ENCODE measurements at places on chromosomes 2 and 18.

DNA sequence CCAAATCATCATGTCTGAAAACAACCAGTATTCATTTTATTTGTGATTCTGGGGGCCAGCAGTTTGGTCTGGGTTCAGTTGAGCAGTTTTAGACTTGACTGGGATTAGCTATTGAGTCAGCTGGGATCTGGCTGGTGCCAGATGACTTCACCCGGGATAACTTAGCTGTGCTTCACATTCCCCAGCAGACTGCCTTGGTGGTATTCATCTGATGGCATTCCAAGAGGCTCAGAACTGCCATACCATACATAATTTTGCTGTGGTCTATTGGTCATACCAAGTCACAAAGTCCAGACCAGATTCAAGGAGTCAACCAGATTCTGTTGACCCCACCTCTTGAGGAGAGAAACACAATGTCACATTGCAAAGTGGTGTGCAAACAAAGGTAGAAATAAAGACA, 7.8 kb upstream of the FSHR start:
- DNase-seq: no peak

- DNase-seq: no peak
These were observed 65.5 kb upstream of the HK2 start for GRCh38 chr2:74768401-74768914.

DNA sequence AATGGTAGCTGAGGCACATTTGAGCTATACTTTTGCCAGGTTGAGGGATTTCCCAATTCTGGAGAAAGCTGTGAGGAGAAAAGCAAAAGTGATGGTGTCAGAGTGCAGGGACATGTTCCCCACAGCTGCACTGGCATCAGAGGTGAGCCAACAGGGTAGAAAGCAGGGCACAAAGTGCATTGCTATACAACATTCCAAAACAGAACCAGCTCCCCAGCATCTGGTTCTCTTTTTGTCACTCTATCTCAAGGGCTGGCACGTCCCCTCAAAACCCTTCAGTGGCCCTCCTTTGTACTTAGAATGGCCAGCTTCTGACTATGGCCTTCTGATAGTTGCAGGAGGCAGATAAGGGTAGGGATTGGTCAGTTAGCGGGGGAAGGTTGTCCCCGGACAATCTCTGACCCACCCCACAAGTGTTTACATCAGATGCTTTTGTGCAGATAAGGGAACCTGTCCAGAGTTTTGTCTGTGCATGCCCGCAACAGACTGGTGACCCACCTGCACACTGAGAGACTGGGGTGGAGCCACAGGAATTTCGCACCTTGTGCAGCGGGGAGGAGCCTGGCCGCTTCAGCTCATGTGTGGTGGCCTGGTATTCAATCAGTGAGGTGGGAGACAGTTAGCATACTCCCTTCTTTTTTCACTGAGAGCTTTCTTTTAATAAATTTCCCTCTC, 31.0 kb upstream of the TMEM17 start:
- no peak for DNase-seq

DNA sequence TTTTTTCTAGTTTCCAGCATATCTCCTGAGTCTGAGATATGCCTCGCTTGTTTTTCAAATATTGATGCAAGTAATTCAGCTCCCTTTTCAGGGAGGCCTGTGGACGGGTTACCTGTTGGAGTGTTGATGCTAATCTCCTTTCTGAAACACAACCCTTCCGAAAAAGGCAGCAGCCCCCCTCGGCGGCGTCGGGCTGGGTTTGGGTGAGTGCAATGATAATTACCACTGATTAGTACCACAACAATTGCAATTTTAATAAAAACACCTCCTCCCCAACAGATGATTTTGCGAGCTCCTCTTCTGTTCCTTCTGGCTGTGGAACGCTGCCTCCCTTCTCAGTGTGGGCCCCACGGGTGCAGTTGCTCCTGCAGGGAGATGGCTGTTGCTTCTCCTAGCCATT, 66.3 kb downstream of the PTGR3 start:
- no peak for DNase-seq

DNA sequence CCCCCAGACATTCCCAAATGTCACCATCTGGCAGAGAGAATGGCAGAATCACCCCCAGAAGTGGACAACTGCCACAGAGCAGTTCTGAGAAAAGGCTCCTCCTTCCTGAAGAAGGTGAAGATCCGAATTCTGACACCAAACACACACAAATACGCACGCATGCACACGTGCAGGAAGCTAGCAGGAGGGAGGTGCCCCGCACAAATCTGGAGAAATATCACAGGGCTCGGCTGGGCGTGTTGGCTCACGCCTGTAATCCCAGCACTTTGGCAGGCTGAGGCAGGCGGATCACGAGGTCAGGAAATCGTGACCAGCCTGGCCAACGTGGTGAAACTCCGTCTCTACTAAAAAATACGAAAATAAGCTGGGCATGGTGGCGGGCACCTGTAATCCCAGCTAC, 38.5 kb upstream of the ATG16L1 start:
- DNase-seq: no peak

- DNase-seq: peak; percentile 76
These were observed 331.2 kb upstream of the MYT1L start for GRCh38 chr2:2662037-2662846.
